Vagina (tissue), 2 donors: ENCODE measurements at places on chromosomes 13 and 19.

GRCh38 chr13:112510002-112510780 lies 77.8 kb downstream of the TUBGCP3 start:
- no peak for DNase-seq

GRCh38 chr13:47539317-47539716 lies 461.8 kb downstream of the SUCLA2 start:
- DNase-seq = no peak

GRCh38 chr19:56547535-56547934 lies 8.8 kb downstream of the ZFP28 start:
- DNase-seq = no peak

DNA sequence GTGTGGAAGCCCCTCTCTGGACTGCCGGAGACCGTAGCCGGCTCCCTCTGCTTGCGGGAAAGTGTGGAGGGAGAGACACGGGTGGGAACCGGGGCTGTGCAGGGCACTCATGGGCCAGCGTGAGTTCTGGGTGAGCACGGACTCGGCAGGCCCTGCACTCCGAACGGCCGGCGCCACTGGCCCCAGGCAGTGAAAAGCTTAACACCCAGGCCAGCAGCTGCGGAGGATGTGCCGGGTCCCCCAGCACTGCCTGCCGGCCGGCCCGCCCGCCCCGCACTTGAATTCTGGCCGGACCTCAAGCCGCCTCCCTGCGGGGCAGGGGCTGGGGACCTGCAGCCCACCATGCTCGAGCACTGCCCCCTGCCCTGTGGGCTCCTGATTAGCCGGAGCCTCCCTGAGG lies 147.0 kb downstream of the FGF9 start:
- DNase-seq = no peak

- no peak for DNase-seq
Measured at GRCh38 chr13:111275995-111276618, 44.3 kb upstream of the TEX29 start.

DNA sequence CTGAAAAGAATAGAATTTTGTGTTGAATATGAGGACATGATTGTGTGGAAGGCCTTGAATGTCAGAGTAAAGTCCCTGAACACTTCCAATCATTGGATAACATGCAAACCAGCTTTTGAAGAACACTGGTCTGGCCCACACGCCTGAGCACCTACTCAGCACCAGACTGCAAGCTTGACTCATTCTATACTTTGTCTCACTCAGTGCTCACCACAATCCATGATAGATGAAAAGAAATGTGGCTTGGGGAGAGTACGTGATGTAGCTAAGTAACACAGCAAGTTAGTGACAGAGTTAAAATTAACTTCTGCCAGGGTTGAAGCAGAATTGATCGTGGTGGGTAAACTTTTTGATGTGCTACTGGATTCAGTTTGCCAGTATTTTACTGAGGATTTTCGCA lies 12.0 kb downstream of the DLEU7 start:
- DNase-seq = no peak

DNA sequence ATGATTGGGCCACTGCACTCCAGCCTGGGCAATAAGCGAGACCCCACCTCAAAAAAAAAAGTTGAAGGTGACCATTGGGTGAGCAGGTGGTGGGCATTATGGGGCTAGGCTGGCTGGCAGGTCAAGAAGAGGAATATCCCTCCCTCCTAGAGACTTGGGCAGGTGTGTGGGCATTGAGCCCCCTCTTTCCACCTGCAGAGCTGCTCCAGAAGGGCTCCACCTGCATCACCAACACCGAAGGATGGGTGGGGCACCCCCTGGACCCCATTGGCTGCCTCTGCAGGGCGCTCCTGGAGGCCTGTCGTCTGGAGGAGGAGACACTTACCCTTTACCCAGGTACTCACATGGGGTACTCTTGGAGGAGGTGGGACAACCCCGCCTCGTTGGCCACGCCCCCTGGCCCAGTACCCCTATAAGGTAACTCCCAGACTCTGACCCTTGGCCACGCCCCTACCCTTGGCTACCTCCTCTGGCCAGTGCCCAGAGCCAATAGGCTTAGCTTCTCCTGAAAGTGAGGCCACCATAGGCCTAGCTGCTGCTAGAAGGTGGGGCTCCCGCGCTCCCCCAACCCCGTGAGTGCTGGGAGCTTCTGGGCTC lies 21.9 kb downstream of the ZSWIM4 start:
- no peak for DNase-seq

DNA sequence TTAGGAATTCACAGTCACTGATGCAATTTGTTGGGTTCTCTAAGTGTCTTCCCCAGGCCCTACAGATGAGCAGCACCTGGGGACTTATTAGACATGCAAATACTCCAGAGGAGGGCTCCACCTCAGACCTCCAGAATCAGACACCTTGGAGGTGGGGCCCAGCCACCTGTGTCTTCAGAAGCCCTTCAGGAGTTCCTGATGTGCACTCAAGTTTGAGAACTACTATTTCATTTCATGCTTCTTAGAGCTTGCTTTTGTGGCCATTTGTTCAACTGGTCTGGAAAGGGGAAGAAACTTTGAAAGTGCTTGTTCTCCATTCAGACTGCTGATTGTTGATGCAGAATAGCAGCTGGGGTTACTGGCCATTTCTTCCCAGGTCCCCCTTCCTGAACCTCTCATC lies 472.0 kb downstream of the COG6 start:
- DNase-seq = no peak

DNA sequence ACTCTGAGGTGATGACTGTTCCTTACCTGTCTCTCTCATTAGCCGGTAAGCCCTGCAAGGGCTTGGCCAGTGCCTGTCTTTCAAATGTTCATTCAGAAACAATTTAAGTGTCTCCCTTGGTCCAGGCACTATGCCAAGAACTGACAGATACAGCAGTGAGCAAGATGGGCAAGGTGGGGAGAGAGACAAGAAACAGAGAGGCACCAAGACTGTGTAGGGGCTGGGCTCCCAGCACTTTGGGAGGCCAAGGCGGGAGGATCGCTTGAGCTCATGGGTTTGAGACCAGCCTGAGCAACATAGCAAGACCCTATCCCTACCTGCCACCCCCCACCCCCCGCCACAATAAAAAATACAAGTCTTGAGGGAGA lies 1.3 kb upstream of the CCNE1 start:
- DNase-seq = no peak

GRCh38 chr13:51996641-51997040 lies 14.6 kb downstream of the ATP7B start:
- no peak for DNase-seq

DNA sequence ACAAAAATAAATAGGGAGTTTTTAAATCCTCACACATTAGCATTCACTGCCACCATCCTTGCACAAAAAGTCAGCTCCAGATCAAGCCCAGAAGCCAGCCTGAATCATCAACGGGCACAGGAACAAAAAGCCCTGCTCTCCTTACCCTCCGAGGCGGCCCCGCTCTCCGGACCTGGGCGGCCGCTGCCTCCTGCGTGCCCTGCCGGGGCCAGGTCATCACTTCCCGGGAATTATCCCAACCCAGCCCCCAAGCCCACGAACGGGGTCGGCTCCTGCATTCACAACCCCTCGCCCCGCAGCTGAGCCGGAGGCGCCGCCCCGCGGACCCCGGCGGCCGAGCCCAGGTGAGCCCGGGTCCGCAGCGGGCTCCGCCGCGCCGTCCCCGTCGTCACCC lies 754 bp downstream of the DNAJB1 start:
- DNase-seq = peak; percentile 91

DNA sequence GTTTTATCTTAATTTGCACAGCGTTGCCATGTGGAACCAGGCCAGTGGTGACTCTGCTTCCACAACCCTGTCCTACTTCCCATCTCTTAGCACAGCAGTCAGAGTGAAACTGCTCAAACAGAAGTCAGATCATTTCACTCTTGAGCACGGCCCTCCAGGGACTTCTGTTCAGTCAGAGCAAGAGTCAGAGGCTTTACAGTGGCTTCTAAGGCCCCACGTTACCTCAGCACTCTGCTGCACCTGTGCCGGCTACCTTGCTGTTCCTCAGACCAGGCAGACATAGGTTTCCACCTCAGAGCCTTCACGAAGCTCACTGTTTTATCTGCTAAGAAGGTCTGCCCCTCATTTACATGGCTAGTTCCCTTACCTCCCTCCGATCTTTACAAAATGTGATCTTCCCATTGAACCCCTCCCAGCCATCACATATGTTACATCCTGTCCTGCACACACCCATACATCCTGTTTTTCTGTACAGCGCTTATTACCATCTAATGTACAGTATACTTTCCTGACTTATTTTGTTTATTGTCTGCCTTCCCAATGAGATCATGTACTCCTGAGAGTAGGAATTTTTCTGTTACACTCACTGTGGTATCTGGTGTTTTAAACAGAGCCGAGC lies 41.6 kb downstream of the TM9SF2 start:
- DNase-seq = no peak

GRCh38 chr13:46288570-46289259 lies 77.0 kb downstream of the LRRC63 start:
- no peak for DNase-seq

- DNase-seq = no peak
Measured at GRCh38 chr19:14006766-14007562, 844 bp upstream of the RFX1 start.

GRCh38 chr19:38692458-38693379 lies 45.3 kb downstream of the ACTN4 start:
- DNase-seq = no peak

GRCh38 chr13:73189362-73189761 lies 130.6 kb downstream of the KLF5 start:
- DNase-seq = no peak

- no peak for DNase-seq
Measured at GRCh38 chr13:75263741-75264407, 218.1 kb downstream of the TBC1D4 start.

GRCh38 chr19:57978586-57979289 lies 4.4 kb upstream of the C19orf18 start:
- DNase-seq = no peak

- no peak for DNase-seq
Measured at GRCh38 chr19:50323782-50324133, 5.4 kb downstream of the KCNC3 start.

- DNase-seq = no peak
Measured at GRCh38 chr13:109870696-109871370, 84.5 kb upstream of the IRS2 start.

GRCh38 chr19:18263324-18264136 lies 10.7 kb downstream of the IQCN start:
- DNase-seq = no peak
